ENCODE measurements at places on chromosomes 1 and 21.
A peak's percentile ranks its signal among the peaks of the same experiment; 100 is the strongest.

DNA sequence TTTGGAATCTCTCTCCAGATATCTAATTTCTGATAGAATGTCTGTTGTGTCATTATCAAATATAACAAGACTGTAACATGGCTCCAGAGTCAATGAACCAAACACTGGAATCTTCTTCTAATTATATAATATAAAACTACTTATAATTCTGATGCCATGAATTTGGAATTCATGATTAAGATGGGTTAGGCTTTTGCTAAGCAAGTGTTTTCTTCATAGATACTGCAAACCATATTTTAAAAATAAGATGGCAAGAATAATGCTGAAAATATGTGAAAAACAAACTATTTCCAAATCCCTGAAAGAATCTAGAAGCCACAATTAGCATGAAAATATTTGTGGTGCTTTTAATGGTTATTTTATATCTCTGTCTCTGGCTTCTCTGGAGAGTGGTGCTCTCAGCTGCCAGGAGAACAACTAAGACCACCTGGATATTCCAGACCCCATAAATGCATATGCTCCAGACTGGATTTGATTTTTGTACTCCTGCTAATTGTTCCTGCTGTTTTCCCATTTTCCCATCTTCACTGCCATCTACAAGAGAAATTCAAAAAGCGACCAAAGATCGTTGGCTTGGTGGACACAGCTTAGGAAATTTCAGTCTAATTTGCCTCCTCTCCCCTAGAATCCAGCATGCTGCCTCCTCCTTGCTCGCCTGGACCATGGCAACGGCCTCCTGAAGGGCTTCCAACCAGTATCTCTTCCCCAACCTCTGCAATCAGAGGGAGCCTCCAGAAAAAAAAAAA lies 418.9 kb downstream of the SETD4 start:
- no peak for DNase-seq

GRCh38 chr1:226798427-226799411 lies 59.6 kb upstream of the ITPKB start:
- peak; percentile 66 for DNase-seq

DNA sequence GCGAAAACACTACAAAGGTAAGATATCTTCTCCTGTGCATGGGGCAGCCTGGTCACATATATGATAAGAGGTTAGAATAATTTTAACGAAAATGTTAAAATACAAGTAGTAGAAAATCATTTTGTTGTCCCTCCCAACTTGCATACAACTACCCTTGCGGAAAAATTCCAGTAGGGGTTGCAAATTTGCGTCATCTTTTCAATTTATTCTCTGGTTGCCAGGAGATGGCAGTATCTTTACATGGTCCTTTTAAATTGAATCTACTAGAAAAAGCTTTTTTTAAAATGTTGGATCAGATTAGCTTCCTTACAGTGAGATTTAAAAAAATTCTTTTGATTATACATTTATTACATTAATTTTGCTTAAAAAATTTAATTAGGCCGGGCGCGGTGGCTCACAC lies 10.9 kb downstream of the S100PBP start:
- no peak for DNase-seq

DNA sequence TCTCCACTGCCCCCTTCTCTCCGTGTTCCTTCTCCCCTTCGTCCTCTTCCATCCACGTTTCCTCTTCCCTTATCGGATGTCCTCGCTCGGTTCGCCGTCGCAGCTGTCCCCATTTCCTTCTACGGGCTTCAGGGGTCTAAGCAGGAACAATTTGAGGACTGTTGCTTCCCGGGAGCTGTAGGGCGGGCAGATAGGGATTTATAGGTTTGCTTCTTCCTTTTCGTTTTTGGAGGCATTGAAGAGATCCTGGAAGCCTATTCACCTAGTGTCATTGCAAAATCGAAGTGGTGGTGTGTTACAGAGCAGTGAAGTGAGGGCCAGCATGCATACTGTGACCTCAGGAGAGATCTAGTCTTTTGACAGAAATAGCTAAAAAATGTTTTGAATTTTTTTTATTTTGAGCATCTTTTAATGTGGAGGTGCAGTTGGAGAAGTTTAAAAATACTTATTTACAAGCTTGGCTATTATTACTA lies 897 bp downstream of the ZYG11B start:
- no peak for DNase-seq

- no peak for DNase-seq
Measured at GRCh38 chr1:194256010-194256409, 1069.6 kb upstream of the B3GALT2 start.

DNA sequence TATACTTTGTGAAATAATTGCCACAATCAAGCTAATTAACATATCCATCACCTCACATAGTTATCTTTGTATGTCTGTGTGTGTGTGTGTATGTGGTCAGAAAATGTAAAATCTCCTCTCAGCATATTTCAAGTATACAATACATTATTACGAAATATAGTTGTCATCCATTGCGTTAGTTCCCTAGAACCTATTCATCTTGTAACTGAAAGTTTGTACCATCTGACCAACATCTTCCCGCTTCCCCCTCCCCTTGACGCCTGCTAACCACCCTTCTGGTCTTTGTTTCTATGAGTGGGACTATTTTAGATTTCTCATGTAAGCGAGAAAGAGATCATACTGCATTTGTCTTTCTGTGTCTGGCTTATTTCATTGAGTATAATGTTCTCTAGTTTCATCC lies 455.3 kb downstream of the KCNT2 start:
- DNase-seq: no peak

- no peak for DNase-seq
Measured at GRCh38 chr1:62908168-62908695, 124.3 kb downstream of the ATG4C start.

- no peak for DNase-seq
Measured at GRCh38 chr1:57254022-57254421, 169.8 kb downstream of the DAB1 start.

DNA sequence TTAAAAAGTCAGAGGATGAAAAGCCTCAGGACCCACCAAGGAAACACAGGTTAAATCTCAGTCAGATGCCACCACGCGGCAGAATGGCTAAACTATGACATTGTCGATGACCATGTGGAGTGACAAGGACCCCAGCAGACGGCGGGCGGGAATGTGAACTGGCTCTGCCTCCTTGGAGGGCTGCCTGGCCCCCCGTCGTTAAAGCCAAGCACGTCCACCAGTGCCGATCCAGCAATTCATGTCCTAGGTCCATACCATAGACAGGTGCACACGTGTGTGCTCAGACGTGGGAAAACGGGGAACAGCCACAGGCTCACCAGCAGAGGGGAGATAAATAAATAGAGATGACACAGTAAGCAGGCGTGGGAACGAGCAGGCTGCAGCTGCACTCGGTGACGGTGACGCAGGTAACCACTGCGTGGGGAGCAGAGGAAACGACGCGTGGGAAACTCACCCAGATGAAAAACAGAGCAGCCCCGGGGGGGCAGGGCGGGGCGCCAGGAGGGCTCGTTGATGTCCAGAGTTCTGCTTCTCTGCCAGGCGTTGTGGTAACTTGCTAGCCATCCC lies 28.3 kb upstream of the PCBP3 start:
- DNase-seq: peak; percentile 64

- no peak for DNase-seq
Measured at GRCh38 chr1:73899311-73899710, 298.7 kb downstream of the LRRIQ3 start.

GRCh38 chr1:38990386-38990737 lies 714 bp upstream of the AKIRIN1 start:
- no peak for DNase-seq

DNA sequence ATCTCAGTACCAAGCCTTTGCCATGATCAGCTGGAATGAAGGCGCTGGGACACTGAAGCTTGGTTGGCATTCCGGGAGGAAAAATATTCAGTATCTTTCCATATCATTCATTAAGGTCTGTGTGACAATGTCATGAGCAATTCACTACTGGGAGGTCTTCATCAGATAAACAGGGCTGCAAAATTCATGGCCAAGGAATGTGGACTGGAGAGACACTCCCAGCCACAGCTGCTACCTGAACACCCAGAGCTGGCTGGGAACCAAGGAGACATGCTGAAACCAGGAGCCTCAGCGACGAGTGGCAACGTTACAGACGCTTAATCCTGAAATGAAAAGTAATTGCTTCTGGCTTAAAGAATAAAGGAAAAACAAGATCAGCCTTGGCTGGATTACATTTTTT lies 30.6 kb upstream of the DDAH1 start:
- no peak for DNase-seq

DNA sequence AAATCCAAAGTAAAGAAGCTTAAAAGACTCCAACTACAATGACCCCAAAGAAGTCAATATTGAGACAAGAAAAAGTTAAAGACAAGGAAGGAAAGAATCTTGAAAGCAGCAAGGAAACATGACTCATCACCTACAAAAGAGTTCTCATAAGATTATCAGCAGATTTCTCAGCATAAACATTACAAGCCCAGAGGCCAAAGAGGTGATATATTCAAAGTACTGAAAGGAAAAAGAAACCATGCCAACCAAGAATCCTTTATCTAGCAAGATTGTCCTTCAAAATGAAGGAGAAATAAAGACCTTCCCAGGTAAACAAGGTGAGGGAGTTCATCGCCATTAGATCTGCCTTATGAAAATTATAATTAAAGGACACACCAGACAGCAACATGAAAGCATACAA lies 49.8 kb downstream of the CSMD2 start:
- DNase-seq: no peak
